ENCODE measurements at places on chromosomes 7 and 10.

- DNase-seq: no peak
These were observed 59.0 kb downstream of the YKT6 start for GRCh38 chr7:44259547-44260457.

- DNase-seq: no peak
These were observed 355.4 kb downstream of the KCNMA1 start for GRCh38 chr10:77282163-77282562.

DNA sequence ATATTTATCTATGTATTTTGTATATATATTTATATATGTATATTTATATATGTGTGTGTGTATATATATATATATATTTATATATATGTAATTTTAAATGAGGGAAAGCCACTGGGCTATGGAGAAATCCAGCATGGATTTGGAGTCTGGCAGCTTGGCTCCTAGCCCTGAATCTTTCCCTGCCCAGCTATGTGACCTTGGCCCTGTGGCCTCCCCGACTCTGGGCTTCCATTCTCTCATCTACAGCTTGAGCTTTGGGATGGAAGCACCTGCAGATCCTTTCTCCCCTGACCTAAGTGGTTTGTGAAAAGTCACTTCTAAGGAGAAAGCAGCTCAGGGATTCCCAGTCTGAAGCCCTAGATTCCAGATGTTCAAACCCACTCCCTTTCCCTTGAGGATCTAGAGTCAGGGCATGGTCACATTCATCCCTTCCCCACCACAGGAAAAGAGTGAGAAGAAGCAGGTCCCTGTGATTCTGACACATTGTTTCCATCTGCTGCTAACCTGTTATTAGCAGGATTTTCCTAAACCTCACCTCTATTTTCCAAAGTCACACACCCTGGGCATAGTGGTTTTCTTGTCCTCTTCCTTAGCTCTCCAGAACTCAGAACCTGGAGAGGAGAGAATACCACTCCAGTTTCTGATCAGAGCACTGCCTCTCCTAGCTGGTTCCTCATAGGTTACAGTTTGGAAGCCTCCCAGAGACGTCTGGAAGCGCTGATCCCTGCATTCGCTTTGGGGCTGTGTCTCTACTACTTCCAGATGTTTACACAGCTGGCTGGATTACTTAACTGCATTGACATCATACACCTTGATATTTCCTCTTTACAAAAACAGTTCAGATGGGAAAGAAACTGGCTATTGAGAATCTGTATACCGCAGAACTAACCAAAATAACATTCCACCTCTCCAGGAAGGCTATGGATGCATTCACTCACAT, 327.5 kb upstream of the ZMIZ1 start:
- no peak for DNase-seq

DNA sequence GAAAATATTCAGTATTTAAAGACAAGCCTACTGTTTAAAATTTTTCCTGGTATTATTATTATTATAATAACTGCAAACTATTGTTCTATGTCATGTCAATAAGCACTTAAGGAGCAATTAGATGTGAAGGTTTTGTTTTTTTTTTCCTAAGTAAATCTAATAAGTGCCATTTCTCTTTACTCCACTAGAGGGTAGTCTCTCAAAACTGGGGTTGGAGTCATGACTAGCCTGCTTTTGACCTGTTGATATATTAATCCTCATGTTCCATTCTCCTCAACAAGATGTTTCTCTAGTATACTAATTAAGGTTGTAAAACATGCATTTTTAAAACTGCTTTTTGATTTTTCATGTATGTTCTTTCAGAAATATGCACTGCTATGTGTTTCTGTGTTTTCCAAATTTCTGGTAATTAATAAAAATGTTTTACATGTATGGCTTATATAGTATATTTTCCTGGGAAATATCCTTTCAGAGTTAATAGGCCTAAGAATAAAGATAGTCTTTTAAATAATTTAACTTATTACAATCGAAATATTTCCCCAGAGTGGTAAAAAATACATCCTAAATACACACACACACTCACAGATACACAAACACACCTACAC, 1.0 kb upstream of the LRRN3 start:
- no peak for DNase-seq

DNA sequence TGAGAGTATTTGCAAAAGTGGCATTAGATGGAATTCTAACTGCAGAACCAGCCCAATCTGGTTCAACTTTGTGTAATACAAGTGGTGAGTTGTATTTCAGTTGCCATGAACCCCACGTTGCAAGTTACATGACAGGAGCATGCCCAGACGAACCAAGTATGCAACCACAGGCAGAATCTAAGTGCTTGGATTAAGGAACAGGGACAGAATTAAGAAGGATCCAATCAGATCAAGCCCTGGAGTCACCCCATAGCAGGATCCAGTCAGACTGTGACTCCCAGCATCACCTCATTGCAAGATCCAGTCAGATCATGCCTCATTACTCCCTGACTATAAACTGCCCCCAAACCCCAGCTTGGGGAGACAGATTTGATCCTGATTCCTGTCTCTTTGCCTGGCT, 388.7 kb upstream of the NRP1 start:
- no peak for DNase-seq

GRCh38 chr7:27997188-27997707, 183.3 kb downstream of the JAZF1 start:
- no peak for DNase-seq

DNA sequence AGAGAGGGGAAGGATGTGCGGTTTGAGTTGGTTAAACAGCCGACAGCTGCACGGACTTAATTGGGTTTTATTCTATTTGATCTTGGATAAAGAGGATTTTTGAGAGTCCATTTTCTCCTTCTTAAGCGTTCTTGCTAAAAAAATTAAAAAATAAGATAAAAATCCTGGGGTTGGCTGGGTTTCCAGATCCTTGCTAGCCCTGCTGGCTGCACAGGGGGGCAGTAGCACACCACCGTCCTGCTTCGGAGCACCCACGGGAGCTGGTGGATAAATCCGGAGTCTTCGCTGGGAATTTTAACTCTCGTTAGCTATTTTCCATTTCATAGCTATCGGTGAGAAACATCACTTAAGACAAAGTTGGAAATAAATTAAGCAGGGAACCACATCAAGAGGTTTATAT, 792.0 kb downstream of the TYW1 start:
- no peak for DNase-seq

GRCh38 chr10:6423004-6423403, 157.1 kb downstream of the PRKCQ start:
- no peak for DNase-seq

DNA sequence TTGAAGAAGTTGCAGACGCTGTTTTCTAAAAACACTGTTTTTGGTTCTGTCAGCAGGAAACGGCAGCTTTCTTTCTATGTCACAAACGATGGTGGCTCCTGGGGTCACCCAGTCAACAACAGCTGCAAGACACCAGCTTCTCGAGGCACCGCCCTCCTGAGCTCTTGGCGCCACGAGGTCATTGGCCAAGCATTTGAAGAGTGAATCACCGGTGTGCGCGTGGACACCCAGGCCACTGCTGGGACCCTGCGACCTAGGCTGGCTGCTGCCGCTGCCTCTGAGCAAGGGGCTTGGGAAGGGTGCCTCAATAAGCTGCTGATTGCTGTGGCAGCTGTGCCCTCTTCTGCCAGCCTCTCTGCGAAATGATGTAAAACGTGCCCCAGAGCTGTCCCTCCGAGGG, 22.5 kb upstream of the VIPR2 start:
- DNase-seq: no peak

GRCh38 chr10:33139181-33139646, 181.2 kb upstream of the ITGB1 start:
- DNase-seq: peak; percentile 60

DNA sequence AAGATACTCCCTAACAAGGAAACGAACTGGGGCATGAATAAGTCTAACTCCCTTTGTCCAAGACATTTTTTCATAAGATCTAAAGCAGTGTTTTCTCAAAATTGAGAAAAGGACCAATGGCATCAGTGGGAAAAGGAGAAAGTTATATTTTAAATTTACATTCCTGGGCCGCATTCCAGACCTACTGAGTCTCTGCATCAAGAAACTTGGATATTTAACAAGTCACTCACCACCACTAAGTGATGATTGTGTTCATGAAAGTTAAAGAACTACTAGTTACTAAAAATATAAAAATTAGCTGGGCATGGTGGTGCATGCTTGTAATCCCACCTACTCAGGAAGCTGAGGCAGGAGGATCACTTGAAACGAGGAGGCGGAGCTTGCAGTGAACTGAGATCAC, 149.6 kb upstream of the MEOX2 start:
- no peak for DNase-seq

- DNase-seq: no peak
These were observed 74.6 kb upstream of the GRID1 start for GRCh38 chr10:86440874-86441843.

DNA sequence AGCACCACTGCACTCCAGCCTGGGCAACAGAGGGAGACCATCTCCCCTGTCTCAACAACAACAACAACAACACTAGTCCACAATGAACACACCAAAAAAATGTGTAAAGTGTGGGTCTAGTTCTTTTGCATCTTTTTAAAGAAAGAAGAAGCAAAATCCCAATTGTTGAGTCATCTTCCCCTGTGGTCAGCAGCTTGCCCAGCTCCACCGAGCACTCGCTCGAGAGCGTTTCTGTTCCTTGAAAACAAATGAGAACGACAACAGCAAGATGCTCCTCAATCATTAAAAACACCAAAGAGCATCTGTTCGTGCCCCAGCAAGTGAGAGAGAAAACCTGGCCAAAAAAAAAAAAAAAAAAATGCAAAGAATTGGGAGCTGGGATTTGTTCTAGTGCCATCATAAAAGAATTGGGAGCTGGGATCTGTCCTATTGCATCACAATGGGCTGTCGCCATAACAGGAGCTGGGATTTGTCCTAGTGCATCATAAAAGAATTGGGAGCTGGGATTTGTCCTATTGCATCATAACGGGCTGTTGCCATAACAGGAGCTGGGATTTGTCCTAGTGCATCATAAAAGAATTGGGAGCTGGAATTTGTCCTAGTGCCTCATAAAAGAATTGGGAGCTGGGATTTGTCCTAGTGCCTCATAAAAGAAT, 118.1 kb downstream of the PTPRN2 start:
- no peak for DNase-seq

DNA sequence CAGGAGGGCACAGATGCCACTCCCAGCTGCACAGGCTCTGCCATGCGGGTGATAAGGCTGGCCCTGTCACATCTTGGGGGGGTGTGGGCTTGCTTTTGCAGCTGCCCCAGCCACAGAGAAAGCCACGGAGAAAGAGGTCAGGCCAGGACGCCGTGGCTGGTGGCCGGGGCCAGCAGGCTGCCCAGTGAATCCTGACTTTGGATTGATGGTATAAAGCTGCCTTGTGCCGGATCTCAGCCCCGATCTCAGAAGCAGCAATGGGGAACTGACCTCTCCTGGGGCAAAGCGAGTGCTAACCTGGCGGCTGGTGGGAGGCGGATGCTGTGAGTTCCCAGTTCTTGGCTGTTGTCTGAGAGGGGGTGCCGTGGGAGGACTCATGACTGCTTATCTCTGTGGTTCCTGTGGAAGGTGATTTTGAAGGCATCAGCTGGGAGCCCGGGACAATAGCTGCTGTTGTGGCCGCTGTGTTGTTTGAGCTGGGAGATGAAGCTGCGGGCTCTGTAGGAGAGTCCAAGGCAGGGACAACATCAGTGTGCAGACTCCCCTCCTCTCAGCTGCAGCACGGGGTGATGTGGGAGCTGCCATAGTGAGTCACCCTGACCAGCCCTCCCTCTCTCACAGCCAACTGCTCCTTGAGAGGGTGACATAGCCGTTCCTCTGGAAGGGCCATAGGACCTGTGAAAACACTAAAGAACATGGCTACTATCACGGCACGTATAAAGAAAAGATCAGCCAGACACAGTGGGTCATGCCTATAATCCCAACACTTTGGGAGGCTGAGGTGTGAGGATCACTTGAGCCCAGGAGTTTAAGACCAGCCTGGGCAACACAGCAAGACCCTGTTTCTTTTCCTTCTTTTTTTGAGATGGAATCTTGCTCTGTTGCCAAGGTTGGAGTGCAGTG, 17.0 kb downstream of the IL15RA start:
- DNase-seq: no peak

DNA sequence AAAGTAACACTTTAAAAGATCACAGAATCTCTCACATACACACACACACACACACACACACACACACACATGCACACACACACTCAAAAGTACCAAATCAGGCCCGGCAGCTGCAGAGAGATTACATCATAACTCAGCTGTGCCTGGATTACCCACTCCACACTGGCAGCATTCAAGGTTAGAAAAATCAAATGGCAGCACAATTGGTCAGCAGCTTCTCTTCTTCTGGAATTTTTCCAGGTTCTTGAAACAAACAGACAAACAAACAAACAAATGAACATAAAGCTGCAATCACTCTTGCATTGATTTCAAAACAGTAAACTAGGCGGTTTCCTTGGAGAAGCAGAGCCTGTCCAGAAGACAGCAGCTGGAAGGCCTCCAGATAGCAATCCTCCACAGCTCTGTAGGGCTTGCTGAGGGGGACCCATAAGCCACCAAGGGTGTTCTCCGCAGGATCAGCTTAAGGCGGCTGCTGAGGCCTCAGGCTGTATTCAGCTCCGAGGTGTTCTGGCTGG, 24.5 kb upstream of the FAM133B start:
- DNase-seq: no peak

DNA sequence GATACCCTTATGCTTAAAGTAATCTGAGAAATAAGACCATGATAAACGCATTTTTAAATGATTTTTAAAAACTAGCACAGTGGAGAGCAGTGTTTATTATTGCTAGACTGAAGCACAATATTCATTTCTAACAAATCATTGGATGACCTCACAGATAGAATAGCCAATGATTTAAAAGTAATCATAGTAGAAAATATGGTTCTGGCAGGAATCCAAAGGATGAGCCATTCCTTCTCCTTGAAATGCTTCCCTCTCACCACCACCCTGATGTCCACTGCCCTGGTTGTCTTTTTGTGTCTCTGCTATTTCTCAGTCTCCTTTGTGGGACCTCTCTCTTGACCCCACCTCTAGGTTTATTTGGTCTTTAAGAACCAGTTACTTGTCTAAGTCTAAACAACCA, 64.9 kb downstream of the PRKG1 start:
- DNase-seq: no peak

GRCh38 chr10:110529596-110530011, 31.9 kb downstream of the DUSP5 start:
- DNase-seq: no peak

- no peak for DNase-seq
These were observed 53.8 kb downstream of the PANK1 start for GRCh38 chr10:89591111-89591795.

GRCh38 chr7:118109607-118110006, 74.4 kb upstream of the LSM8 start:
- no peak for DNase-seq

DNA sequence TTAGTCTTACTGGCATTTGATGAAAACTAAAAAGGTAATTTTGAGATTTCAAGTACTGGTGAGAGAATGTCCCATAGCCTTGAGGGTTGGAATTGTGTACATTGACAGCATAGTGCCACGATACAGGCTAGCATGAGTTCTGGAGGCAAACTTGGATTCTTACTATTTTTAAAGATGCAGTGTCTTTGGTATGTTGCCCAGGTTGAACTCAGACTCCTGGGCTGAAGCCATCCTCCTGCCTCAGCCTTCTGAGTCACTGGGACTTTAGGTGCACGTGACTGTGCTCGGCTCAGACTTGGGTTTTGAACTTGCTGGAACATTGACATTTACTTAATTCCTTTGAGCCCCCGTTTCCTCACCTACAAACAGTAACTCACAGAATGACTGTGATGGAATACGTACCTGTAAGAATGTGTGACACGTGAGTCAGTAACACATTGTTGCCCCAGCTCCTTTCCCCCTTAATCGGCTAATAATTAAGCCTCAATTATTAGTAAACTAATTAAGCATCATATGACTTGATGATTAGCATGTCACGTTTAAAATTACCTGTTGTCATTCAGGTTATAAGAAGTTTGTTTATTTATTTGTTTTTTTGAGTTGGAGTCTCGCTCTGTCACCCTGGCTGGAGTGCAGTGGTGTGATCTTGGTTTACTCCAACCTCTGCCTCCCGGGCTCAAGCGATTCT, 10.6 kb downstream of the DNAJB6 start:
- no peak for DNase-seq

Data from activated effector memory CD4-positive, alpha-beta T cell treated with Interleukin-2 at 50 U/mL for 16 hours (primary cell).